Right forelimb (tissue), 1 donor: ENCODE measurements at places on chromosomes 7 and 10.
A peak's percentile ranks its signal among the peaks of the same experiment; 100 is the strongest.

GRCh38 chr10:125661431-125661940 lies 21.5 kb downstream of the TEX36 start:
- no peak for DNase-seq

- DNase-seq, result no peak
Measured at GRCh38 chr10:123480845-123481244, 185.3 kb upstream of the GPR26 start.

DNA sequence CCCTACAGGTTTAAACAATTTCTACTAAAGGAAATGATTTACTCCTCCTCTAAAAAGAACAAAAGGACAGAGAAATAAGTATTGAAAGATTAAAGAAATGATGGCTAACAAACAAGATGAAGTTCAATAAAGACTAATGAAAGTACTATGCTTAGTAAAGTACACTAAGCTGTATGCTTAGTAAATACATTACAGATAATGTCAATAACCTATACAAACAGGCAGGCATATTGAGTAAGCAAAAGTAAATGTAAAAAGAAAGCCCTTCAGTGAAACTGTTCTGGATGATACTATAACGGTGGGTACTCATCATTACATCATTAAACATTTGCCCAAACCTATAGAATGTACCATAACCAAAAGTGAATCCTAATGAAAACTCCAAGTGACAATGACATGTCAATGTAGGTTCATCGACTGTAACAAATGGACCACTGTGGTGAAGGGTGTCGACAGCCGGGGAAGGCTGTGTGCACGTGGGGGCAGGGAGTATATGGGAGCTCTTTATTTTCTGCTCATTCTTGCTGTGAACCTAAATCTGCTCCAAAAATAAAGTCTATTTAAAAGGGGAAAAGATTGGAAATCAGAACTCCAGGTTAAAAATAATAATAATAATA lies 34.0 kb downstream of the CYTH3 start:
- no peak for DNase-seq

GRCh38 chr7:17524746-17525145 lies 226.3 kb downstream of the AHR start:
- no peak for DNase-seq

DNA sequence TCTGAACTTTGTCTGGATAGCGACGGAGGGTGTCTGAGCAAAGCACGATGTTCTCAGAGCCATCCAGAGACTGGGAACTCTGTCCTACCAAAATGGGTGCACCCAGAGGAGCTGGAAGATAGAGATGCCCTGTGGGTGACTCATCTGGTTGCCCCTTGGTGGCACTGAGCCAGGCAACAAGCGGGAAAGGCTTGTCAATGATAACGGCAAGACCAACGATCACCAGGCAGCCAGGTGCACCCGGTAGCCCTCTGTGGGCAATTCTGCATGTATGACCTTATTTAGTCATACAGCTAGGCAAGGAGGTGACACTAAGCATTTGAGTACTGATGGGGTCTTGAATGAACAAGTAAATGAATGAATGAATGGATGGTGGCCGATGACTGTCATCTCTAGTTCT lies 2.8 kb upstream of the ELN start:
- no peak for DNase-seq

- DNase-seq, result no peak
Measured at GRCh38 chr10:12720217-12720981, 281.1 kb downstream of the CCDC3 start.

- DNase-seq, result peak; percentile 85
Measured at GRCh38 chr10:125159932-125160855, at the start of gene CTBP2. TSS of gene CTBP2 (minus strand) at chr10:125160563.

GRCh38 chr10:3071405-3072198 lies 4.3 kb downstream of the PFKP start:
- DNase-seq, result no peak
